ENCODE measurements at places on chromosomes 5 and 9.

DNA sequence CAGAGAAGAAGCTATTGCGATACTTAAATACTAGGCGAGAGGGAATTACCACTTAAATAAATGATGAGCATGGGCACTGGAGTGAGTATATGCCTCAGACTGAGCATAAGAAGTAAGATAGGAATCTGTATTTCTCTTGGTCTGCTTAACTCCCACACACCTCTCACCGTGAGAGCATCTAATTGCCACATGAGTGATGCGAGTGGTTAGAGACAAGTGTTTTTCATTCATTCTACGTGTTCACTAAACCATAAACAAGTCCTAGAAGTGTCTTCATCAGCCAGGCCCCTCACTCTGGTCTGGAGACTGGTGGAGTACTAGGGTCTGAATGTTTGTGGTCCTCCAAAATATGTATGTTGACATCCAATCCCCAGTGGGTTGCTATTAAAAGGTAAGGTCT is 150.2 kb upstream of the SLC12A2 start:
- no peak for DNase-seq

- no peak for DNase-seq
Measured at GRCh38 chr9:8888591-8888990, 1089.0 kb upstream of the DMAC1 start.

DNA sequence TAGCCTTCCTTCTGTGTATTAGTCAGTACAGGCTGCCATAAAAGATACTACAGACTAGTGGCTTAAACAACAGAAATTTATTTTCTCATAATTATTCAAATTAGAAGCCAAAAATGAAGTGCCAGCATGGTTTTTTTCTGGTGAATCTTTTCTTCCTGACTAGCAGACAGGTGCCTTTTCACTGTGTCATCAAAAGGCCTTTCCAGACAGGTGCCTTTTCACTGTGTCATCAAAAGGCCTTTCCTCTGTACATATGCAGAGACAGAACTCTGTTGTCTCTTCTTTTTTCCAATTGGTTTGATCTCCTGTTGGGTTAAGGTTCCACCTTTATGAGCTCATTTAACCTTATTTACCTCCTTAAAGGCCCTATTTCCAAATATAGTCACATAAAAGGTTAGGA is 599.9 kb downstream of the ISL1 start:
- DNase-seq = no peak

GRCh38 chr5:127801751-127802476 is 98.7 kb downstream of the CCDC192 start:
- DNase-seq = no peak

DNA sequence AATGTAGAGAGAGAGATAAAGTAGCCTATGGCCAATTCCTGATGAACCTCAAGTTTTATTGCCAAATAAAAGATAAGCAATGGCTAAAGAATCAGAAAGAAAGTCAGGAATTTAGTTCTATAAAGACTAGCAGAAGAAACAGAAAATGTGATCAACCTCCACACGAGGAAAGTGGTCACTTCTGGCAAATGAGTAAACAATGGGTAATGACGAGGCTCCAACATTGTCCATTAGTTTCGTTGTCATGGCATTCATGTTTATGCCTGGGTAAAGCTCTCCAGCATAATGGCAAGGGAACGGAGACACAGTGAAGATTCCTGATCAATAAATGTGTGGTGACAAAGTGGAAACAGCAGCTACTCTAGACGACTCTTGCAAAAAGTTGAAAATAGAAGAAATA is 341.8 kb upstream of the CTNND2 start:
- DNase-seq = no peak

DNA sequence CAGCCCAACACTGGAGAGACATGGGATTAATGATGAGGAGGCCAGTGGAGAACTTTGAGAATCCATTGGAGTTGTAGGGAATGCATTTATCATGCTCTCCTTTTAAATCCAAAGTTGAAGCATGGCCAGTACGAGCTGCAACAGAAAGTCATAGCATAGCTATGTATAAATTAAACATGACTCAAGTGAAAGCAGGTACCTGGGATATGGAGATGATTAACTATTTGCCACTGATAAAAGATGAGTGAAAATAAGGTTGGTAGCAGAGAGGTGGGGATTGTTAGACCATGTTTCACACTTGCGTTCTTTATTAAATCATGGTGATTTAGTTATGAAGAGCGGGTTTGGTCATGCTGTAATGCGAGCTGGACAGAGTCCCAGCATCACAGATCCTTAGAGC is 189.6 kb downstream of the ARHGEF28 start:
- DNase-seq = no peak

GRCh38 chr5:82073179-82073578 is 101.4 kb downstream of the ATG10 start:
- no peak for DNase-seq

DNA sequence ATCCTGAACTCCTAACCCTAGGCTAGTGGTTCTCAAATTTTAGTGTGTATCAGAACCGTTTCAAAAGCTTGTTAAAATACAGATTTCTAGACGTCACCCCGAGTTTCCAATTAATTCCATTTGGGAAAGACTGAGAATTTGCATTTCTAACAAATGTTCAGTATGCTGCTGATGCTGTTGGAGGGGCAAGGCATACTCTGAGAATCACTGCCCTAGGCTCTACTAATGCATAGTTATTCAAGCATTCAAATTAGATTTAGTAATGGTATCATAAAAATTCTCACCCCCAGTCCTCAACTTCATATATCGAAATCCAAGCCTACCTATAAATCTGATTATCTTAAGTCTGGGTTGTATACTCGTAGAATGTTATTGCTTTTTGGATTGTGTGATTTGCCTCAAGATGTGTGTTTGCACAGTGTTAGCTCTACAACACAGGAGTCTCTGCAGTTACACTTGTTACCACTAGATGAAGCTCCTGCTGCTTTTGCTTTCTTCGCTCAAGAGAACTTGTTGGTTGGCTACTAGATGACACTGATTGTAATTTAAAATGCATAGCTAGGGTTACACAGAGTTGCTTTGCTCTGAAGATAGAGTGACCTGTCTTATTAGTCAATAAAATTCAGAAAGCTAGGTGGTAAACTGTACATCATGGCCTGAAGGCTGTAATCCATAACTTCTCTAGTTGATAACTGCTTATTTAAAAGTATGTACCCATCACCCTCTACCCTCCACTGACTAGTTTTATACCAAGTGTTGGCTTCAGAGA is 7.5 kb upstream of the ERAP2 start:
- no peak for DNase-seq

GRCh38 chr9:1173211-1173610 is 123.1 kb downstream of the DMRT2 start:
- DNase-seq = no peak

- DNase-seq = no peak
Measured at GRCh38 chr5:124414973-124415372, 331.5 kb downstream of the ZNF608 start.

- no peak for DNase-seq
Measured at GRCh38 chr5:132019337-132019736, 7.9 kb upstream of the ACSL6 start.

GRCh38 chr5:149537374-149537975 is 13.8 kb downstream of the CSNK1A1 start:
- no peak for DNase-seq

DNA sequence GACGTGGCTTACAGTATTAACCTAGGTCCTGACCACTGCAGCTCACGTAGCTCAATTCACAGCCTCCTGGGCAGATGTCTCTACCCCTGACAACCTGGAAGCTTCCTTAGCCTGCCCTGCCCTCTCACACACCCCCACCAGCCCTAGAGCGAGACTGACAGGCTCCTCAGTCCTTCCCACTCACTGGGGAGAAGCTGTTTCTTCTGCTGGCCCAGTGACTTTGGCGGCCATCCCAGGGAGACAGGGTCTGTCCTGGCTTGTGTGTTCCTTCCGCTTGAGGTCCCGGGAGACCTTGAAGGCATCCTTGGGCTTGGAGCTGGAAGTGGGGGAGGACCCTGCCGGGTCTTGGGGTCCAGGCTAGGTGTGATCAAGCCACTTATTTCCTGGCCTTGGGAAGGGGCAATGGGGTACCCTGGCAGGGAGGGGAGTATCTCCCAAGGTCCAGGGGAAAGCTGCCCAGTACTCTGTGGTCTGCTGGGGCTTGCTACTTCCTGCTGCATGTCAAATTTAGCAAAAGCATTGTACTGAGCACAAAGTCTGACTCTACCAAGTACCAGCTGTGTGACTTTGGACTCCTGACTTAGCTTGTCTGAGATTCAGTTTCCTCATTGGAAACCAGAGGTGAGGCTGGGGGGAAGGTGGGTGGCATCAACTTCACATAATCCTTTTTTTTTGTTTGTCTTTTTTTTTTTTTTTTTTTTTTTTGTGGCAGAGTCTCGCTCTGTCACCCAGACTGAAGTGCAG is 1.9 kb downstream of the MIGA2 start:
- no peak for DNase-seq

- DNase-seq = no peak
Measured at GRCh38 chr5:138736293-138736692, 16.9 kb upstream of the CTNNA1 start.

GRCh38 chr9:83572524-83572923 is 34.3 kb upstream of the FRMD3 start:
- no peak for DNase-seq

GRCh38 chr5:54561651-54562050 is 44.1 kb downstream of the SNX18 start:
- no peak for DNase-seq

GRCh38 chr5:7190712-7191250 is 205.2 kb upstream of the ADCY2 start:
- no peak for DNase-seq

GRCh38 chr9:114138552-114138971 is 16.8 kb upstream of the COL27A1 start:
- no peak for DNase-seq

- DNase-seq = no peak
Measured at GRCh38 chr5:23419115-23419514, 88.3 kb upstream of the PRDM9 start.

DNA sequence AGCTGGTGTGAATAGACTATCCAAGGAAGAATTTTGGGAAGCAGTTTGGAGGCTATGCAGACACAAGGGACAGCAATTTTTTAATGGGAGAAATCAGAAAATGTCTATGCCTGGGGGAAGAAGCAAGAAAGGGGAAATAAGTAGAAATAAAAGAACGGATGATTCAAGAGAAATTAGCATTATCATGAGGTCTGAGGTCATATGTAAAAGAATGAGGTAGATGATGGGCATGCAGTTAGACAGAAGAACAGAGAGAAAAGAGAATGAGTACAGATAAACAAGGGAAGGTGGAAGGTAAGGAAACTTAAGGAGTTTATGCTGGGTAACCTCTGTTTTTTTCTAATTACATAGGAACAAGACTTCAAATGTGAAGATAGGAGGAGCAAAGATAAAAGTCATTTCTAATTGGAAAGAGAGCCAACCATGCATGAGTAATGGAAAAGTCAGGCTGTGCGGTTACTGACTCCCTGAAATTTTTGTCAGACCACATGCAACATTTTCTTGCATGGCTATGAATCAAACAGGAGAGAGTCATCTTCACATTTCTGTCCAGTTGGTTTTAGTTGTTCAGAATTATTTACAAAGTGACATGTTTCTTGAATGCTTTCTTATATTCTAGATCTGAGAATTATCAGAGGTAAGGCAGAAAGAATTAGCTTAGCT is 101.0 kb upstream of the PIK3R1 start:
- DNase-seq = no peak

GRCh38 chr5:57768745-57769144 is 286.1 kb upstream of the ACTBL2 start:
- no peak for DNase-seq
